ENCODE measurements at places on chromosomes 5 and 9.

GRCh38 chr5:149422366-149423048, 43.4 kb upstream of the IL17B start:
- DNase-seq = no peak

DNA sequence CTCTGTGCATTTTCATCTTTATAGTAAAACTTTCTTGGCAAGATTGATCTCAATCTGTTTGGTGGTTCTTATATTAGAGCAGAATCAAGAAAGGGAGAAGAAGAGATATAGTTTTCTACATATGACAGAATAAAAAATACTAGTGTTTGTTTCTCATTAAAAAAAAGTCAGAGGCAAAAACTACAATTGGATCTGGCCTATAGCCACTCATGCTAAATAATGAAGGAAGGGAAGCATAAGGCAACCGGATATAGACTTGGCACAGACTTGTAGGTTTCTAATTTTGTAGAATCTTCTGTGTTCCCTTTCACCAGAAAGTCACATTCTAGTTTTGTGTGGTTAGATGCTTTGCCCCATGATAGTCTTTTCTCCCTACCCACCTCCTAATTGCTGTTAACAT, 306.2 kb downstream of the PIK3R1 start:
- no peak for DNase-seq

- DNase-seq = no peak
These were observed 458.0 kb upstream of the WWC1 start for GRCh38 chr5:167833456-167833855.

GRCh38 chr9:79583952-79584654, 12.3 kb downstream of the TLE4 start:
- no peak for DNase-seq

DNA sequence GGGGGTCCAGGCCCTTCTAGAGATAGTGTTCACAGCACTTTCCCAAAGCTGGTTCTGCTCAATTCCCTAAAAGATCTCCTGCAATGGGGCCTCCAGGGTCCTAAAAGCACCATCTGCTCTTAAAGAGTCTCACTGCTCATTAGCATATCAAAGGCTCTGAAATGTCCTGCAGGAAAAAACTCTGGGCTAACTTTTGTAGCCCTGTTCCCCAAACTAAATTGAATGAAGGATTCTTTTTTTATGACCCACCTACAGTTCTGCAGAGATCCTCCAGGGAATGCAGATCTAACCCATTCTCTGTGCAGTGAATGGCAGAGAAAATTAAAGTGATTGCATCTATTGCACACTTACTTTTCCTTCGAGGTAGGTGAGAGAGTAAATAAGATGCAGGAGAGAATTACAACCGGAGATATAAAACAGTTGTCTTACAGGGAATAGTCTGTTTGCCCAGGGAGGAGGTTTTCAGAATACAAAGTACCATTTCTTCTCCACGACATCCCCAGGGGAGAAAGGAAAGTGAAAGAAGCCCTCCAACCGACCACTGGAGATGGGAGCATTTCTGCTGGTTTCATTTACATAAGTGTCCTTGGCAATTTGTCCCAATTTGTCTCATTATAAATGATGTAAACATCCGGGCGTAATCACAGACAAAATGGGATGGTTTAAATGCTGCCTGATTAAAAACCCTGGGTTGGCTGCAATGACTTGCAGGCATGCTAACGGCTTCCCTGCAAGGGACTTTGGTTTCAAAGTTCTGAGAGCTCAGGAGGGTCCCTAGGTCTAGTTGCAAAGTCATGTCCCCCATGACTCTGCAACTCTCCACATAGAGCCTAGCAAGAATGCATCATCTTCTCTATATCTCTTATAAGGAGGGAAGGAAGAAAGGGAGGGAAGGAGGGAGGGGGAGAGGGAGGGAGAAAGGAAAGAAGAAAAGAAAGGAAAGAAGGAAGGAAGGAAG, 114.0 kb downstream of the KCNIP1 start:
- DNase-seq = no peak

GRCh38 chr5:113678924-113679575, 165.6 kb downstream of the YTHDC2 start:
- no peak for DNase-seq

- peak; percentile 91 for DNase-seq
These were observed at the start of gene FBXW11 for GRCh38 chr5:172006321-172007174. FBXW11 (minus strand) TSS chr5:172006638; CDS start chr5:172006502, 136 bp downstream.

GRCh38 chr5:15637886-15638285, 137.9 kb downstream of the FBXL7 start:
- DNase-seq = no peak

- DNase-seq = no peak
These were observed 33.5 kb upstream of the ALDOB start for GRCh38 chr9:101469026-101469425.

- no peak for DNase-seq
These were observed 7.5 kb upstream of the NDST1 start for GRCh38 chr5:150500328-150500841.

DNA sequence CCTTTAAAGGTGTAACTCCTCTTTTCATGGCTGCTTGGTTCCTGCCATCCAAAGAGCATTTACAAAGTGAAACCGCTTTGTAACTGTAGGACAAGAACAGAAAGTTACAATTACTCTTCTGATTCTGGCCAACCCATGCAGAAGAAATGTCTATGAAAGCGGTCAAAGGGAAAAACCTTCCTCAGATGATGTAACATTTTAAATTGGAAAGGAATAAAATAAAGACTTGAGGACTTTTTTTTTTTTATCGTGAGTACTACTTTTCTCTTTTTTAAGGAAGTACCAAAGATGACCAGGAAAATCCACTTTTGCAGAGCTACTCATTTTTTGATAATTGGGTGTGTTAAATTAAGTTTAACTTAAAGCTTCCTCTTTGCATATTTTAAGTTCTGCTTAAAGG, 13.0 kb upstream of the C9orf72 start:
- DNase-seq = no peak

DNA sequence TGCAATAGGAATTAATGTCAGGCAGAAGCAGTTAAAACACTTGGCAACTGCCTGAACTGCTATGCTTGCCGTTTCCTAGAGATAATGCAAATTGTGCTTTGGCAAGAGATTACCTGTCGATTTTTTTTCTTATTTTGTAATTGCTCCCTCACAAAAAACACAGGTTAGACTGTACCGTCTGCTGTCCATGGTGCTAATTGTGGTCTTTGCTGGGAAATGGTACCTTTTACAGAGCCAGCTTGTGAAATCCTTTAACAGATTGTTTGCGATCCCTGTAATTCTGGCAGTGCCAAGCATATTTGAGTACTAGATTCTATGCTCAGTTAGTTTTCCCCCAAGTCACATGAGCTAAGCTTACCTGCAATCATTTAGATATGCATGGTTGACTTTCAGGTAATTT, 2125.8 kb upstream of the WWC1 start:
- DNase-seq = no peak

GRCh38 chr5:24103451-24104023, 541.2 kb downstream of the CDH10 start:
- no peak for DNase-seq

GRCh38 chr9:75858497-75859092, 31.9 kb upstream of the PCSK5 start:
- DNase-seq = no peak

DNA sequence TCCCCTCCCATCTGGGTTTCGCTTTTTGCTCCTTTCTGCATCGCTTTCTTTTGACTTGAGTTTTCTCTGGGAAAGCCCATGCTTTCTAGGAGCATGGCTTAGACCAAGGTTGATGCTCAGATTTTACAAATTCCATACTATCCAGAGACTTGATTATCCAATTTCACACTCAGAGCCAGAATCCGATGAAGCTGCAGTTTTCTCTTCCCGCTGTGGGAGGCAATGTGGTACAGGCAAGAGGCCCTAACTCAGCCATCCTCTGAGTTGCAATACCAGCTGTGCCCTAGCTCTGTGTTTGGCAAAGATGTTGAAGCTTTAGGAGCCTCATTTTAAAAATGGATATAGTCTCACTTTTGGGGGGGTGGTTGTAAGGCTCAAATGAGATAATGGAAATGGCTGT, 85.1 kb downstream of the BRINP1 start:
- no peak for DNase-seq

DNA sequence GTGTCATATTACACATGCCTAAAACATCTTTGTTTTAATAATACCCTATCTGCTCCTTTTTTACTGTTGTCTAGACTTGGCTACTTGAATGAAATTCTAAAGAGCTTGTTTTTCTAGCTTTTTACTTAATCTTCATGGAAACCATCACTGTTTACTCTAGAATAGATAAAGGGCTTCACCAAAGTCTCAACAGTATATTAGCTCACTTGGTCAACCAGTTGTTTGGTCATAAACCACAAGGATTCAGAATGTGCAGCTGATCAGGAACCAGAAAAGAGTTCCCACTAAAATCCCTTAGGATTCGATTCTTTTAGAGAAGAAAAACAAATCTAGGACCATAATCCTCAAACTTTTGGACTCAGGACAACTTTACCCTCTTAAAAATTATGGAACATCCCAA, 38.0 kb downstream of the CDO1 start:
- DNase-seq = no peak

- DNase-seq = no peak
These were observed 481.4 kb upstream of the DAB2 start for GRCh38 chr5:39906146-39906545.

DNA sequence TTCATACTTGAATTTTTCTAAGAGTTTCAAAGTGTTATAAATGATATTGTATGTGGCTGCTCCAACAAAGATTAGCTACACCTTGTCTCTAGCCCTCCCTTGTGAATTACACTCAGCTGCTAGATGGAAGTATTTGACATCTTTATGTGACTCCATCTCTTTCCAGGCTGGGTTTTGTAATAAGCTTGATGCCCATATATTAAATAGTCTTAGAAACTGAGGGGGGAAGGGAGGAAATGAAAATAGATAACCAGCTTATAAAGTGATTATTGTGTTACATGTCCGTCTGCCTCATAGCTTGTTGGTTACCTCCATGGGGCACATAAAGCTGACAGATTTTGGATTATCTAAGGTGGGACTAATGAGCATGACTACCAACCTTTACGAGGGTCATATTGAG, 63.4 kb downstream of the CD180 start:
- DNase-seq = no peak

- no peak for DNase-seq
These were observed 6.5 kb upstream of the GLE1 start for GRCh38 chr9:128497824-128498610.

- no peak for DNase-seq
These were observed 100.1 kb upstream of the LRRTM2 start for GRCh38 chr5:138975098-138975847.

DNA sequence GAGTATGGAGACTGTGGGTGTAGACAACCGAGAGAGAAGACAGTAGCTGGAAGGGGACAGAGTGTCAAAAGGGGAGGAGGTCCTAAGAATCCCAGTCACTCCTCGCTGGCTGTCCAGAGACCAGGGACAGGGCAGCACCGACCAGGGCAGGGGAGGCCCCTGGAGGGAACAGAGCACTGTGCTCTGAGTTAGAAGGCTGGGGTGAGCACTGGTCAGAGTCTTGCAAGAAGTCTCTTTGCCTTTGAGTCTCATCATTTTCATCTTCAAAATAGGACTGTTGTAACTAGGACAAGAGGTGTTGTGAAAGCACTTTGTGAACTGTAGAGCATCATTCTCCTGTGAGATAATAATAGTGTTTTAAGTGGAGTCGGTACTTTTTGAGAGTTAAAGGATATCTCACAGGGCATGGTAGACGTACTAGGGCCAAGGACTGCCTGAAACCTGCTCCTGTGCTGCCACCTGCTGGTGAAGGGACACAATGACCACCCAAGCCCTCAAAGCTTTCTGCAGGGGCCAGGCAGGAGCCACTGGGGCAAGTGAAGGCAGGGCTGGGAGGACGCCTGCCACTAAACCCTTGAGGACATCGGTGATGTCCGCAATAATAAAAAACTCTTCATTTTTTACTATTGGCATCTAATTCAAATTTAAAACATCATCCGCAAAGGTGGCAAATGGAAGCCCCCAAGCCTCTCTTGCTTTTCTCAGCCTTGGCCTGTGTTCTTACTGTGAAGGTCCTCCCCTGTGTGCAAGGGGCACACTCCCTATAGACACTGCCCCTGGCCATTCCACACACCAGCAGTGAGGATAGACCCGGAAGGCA, 28.2 kb downstream of the SLC6A7 start:
- DNase-seq = peak; percentile 32

DNA sequence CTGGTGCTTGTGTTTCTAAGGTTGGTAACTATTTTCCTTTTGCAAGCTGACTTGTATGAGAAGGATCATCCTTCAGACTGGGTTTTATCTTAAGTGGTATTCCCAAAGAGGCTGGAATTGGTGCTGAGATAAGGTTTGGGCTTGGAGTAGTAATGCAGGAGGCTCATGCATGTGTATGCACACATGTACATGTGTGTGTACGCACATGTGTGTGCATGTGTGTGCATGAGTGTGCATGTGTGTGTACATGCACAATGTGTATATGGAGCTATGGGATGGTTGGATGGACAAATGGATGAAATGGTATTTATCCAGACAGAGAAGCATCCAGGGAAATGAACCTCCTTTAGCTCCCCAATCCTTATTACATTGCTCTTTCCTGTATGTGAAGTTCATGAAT, 142.6 kb downstream of the CARTPT start:
- no peak for DNase-seq

DNA sequence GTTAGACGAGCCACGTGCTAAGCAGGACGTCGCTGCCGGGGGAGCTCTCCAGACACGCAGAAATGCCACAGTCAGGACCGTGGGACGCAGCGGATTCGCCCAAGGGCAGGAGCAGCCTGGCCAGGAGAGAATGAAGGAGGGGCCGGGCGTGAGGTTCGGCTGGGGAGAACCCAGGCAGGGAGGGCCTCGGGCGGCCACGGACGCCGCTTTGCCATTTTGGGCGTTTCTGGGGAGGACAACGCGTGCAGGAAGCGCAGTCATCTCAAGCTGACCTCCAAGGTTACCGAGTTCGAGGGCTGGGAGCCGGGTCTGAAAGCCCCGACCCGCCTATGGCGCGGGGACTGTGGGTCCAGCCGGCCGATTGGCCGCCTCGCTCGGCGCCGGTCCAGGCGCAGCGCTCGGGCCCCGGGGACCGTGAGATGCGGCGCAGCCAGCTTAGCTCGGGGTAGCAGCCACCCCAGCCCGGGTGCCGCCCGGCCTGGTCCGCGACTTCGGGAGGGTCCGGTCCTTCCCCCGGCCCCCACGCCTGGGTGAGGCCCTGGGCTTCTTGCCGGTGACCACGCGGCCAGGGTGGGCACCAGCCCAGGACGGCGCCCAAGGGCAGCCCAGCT, 760 bp upstream of the MAN1B1 start:
- no peak for DNase-seq

Data from activated CD8-positive, alpha-beta memory T cell treated with anti-CD3 and anti-CD28 coated beads for 48 hours (primary cell).